Pancreas (tissue), 10 donors: ENCODE measurements at places on chromosomes 2 and 18. TPM values are rescaled to one million over a fixed set of nuclear protein-coding genes. Genes with fewer than 3 reads are reported as not detected.

Gene C2orf78
- total RNA-seq, result not detected

Gene DSEL
- 1.9 TPM for total RNA-seq

Gene PTPRN
- total RNA-seq, result 81.7 TPM

Gene COLEC12
- total RNA-seq, result 5.5 TPM

Gene NT5C1B
- total RNA-seq, result not detected

Gene MOGAT1
- 0.23 TPM for total RNA-seq

Gene LOXHD1
- not detected for total RNA-seq

Gene ORC4
- total RNA-seq, result 27.6 TPM

Gene ALKAL2
- 21.2 TPM for total RNA-seq

Gene ARHGEF4
- 16.3 TPM for total RNA-seq
